ENCODE measurements at places on chromosomes 12 and 14.

DNA sequence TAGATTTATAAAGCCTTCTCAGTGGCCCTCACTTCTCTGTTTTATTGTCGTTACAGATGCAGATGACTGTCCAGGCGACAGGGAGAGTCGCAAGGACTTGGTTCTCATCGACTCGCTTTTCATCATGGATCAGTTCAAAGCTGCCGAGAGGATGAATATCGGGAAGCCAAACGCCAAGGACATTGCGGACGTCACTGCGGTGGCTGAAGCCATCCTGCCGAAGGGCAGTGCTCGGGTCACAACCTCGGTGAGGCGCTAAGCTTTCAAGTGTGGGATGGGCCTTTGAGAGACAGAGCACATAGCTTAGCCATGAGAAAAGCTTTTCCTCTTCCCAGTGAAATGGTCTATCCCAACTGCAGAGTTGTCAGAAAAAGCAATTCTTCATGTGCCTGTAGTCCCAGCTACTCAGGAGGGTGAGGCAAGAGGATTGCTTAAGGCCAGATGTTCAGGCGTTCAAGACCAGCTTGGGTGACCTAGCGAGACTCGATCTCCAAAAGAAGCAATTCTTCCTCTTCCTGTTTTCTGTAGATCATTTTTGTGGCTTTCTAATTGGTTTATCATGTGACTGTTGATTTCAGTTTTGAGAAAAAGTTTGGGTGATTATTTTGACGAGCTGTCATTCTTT is 56.4 kb downstream of the EP400 start:
- no peak for DNase-seq

DNA sequence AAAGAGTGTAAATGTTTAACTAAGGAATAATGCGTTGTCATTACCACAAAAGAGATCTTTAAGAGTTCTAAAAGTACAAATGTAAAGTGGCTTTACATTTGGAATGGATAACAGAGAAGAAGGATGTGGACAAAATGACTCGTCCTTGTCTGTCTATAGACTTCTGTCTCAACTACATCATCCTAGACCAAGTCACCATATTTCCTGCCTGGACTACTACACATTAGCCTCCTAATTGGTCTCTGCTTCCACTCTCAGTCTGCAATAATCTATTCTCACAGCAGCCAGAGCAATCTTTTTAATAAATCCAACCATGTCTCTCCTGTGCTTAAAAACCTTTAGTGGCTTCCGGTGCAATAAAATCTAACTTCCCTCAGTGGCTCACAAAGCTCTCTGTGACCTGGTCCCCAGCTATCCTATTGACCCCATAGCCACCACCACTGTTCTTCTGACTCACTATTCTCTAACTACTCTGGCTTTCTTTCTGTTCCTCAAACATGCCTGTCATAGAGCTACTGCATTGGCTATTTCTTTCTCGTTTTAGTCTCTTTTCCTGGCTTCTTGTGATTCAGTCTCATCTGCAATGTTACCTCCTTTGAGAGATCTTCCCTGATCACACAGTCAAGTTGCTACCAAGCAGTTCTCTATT is 91.1 kb downstream of the MYF5 start:
- no peak for DNase-seq

GRCh38 chr12:57869927-57870318 is 23.4 kb upstream of the CTDSP2 start:
- no peak for DNase-seq

DNA sequence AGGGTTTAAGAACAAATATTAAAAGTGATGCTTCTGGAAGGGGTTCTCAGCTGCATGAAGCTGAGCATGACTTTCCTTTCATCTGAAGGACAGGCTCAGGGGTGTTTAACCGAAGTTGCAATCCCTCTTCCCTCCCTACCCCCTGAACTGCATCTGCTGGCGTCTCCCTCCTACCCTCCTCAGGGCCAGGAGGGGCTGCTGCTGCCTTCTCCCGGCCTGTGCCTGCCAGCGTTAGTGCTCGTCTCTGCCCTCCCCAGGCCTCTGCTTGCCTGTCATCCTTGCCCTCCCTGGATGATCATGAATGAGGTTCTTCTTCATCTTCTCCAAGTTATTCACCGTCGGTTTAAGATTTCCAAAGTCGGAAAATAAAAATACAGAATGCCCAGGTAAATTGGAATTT is 12.2 kb downstream of the SMOC1 start:
- DNase-seq: no peak

GRCh38 chr12:50402264-50403000 is 1.7 kb downstream of the LARP4 start:
- no peak for DNase-seq

- no peak for DNase-seq
Observed at GRCh38 chr12:25130741-25131188, 64.2 kb downstream of the DNAI7 start.

DNA sequence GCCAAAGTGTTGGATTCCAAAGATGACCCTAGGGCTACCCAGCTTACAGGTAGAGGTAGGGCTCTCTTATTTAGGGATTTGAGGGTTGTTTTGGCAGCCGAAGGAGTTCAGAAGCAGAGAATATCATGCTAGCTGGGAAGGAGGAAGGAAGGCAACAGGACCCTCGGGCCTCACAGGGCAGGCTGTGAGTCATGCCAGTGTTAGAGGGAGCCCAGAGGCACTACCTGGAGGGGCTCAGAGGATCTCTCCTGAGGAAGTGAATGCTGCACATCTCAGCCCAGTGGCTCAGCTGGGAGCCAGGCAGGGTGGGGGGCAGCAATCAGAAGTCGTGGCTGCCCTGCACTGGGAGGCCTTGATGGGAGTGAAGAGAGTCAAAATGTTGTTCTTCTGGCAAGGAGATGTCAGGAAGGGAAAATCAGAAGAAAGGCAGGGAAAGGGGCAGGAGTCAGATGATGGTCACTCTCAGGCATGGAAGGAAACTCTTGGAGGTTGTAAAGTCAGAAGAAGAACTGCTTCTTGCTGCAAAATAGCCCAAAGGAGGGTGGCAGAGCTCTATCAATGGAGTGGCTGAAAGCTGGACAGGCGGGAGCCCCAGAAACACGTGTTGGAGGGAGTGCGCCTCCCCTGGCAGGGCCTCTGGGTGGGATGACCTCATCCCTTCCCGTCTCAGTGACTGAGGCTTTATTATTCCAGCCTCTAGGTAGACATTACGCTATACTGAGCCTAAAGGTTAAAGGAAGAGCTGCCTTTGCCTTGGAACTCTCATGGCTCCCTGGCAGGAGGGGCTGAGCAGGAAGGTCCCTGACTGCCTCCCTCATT is 141.3 kb downstream of the SMOC1 start:
- DNase-seq: no peak

GRCh38 chr12:25382311-25383106 is 131.8 kb upstream of the KRAS start:
- no peak for DNase-seq

DNA sequence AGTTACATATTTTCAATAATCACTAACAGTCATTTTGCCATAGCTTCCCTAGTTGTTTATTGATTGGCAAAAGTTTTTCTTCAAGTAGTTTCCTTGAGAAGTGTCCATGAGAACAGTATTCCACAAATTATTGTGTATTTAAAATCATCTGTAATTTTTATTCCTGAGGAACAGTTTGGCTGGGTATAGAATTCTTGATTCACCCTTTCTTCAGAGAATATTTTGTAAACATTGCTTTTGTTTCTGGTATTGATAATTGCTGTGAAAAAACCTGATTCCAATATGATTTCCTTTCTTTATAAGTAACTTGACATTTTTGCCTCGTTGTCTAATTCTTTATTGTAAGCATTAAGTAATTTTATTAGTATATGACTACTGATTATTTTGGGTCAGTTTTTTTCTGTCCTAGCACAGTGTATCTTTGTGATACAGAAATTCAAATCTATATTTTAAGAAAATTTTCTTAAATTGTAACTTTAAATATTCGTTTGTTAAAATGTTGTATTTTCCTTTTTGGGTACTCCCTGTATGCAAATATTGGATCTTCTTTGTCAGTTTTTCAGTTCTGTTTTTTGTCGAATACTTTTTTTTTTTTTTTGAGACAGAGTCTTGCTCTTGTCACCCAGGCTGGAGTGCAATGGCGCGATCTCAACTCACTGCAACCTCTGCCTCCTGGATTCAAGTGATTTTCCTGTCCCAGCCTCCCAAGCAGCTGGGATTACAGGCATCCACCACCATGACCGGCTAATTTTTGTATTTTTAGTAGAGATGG is 162.0 kb upstream of the ATP2B1 start:
- DNase-seq: no peak

DNA sequence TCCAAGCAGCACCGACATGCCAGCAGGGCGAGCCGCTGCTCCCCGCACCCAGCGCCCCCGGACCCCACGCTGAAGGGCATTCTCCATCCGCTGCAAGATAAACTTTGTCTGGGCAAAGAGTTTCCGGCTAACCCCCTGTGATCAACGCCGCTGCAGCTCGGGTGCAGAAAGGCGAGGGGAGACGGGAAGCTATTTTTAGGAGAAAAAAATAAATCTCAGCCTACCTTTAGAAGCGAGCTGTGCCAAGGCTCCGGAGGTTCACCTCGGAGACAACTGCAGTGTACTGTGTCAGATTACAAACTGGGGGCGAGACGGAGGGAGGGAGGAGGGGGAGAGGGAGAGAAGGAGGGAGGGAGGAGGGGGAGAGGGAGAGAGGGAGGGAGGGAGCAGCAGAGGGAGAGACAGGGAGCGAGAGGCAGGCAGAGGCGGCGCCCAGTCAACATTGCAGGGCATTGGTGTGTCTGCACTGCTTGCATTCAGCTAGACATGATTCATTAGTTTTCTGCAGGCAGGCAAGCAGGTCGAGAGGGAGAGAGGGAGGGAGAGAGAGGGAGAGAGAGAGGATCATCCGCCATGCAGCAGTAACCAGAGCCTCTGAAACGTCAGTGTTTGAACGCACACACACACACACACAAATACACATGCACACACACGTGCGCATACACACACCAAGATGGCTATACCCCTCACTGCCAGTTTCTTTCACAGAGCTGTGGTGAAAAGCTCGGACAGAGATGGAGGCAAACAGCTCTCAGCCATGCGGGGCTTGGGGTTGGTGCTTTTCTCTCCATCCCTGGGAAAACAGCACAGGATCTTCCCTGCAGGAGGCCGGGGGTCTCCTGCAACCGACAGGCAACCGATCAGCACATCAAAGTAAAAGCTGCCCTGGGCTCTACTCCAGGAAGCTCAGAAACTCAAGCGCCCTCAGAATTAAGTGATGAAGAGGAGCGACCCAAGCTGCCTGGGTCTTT is at the start of gene RIMBP2:
Gene RIMBP2, minus strand, starts transcription at position 302 of the 971 bp plus-strand sequence. CDS start 237,286 bp downstream, outside the sequence.
- DNase-seq: peak; percentile 35

- DNase-seq: no peak
Observed at GRCh38 chr14:99930420-99931274, 134.6 kb upstream of the EVL start.

GRCh38 chr12:108381787-108382436 is 42.8 kb upstream of the CMKLR1 start:
- peak; percentile 11 for DNase-seq

- no peak for DNase-seq
Observed at GRCh38 chr12:91009319-91009950, 4.7 kb upstream of the EPYC start.

- DNase-seq: no peak
Observed at GRCh38 chr14:71410578-71411284, 503.5 kb downstream of the PCNX1 start.

- DNase-seq: no peak
Observed at GRCh38 chr12:52148464-52149181, 43.2 kb downstream of the KRT80 start.

GRCh38 chr14:57771801-57772200 is 94.1 kb downstream of the SLC35F4 start:
- DNase-seq: no peak

DNA sequence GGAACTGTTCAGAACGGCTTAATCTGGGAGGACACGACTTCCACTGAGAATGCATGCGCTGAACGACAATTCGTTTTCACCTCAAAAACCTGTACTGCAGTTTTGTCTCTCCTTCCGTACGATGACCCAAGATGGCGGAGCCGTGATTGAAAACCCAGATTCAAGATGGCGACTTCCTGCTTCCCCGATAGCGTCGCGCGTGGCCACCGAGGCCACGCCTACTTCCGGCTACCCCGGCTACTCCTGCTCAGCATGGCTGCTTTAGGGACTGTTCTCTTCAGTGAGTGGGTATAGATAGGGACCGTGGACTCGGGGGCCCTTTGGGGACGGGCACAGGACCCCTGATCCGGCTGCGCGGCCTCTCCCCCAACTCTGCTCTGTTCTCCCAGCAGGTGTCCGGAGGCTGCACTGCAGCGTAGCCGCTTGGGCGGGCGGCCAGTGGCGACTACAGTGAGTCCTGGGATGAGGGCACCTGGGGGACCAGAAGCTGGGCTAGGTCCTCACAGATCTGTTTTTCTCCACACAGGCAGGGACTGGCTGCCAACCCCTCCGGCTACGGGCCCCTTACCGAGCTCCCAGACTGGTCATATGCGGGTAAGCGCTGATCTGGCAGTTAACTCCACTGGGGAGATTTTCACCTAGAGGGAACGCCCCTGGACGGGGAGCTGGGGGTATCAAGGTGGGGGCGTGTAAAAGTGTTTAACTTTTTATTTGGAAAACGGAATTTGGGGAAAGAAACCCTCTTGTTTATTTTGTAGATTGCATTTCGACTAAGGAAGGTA is at the start of gene MRPL52:
Gene MRPL52, plus strand, starts transcription at position 227 of the 782 bp plus-strand sequence. Its CDS starts 26 bp downstream, at position 253.
- peak; percentile 91 for DNase-seq

GRCh38 chr14:34363733-34364134 is 98.3 kb downstream of the SPTSSA start:
- DNase-seq: no peak

GRCh38 chr14:102819747-102820330 is 42.6 kb downstream of the TRAF3 start:
- DNase-seq: no peak

DNA sequence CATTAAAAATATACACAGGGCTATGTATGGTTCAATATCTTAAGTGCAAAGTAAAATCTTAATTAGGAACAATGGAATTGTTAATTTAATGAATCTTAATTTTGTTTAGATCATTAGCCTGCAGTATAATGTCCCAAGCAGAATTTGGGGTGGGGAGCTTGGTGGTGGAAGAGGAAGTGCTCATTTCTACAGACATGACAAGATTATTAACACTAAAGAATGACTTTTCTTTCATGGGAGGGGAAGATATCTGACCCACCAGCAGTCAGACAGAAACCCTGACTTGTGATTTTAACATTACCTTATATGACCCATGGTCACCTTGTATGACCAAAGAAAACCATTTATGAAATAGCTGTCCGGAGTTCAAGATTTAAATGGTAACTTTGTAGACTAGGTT is 41.3 kb upstream of the HIF1A start:
- DNase-seq: no peak

DNA sequence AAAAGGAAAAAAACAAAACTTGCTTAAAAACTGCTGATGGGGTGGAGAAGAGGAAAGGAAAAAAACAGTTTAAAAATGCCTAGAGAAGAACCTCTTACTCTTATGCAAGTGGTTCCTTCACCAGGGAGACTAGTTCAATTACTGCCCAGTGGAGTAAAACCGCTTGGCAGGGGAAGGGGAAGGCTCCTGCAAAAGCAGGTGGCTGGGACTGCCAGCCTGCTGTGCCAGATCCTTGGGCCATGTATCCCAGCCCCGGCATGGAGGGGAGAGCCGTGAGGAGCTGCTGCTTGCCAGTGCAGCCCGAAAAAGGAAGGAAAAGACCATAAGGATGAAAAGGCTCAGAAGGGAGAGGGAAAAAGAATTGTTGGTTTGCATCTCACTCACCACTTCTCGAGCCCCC is 123.0 kb downstream of the FSCB start:
- no peak for DNase-seq

- no peak for DNase-seq
Observed at GRCh38 chr14:100490252-100490651, 97.0 kb downstream of the BEGAIN start.

Data from renal cortex interstitium (tissue), 15 donors.